ENCODE measurements at places on chromosomes 7 and 10.

- DNase-seq: no peak
These were observed 350.3 kb upstream of the TEX47 start for GRCh38 chr7:89145801-89146200.

GRCh38 chr7:45923818-45924217 is 2.7 kb upstream of the IGFBP3 start:
- no peak for DNase-seq

DNA sequence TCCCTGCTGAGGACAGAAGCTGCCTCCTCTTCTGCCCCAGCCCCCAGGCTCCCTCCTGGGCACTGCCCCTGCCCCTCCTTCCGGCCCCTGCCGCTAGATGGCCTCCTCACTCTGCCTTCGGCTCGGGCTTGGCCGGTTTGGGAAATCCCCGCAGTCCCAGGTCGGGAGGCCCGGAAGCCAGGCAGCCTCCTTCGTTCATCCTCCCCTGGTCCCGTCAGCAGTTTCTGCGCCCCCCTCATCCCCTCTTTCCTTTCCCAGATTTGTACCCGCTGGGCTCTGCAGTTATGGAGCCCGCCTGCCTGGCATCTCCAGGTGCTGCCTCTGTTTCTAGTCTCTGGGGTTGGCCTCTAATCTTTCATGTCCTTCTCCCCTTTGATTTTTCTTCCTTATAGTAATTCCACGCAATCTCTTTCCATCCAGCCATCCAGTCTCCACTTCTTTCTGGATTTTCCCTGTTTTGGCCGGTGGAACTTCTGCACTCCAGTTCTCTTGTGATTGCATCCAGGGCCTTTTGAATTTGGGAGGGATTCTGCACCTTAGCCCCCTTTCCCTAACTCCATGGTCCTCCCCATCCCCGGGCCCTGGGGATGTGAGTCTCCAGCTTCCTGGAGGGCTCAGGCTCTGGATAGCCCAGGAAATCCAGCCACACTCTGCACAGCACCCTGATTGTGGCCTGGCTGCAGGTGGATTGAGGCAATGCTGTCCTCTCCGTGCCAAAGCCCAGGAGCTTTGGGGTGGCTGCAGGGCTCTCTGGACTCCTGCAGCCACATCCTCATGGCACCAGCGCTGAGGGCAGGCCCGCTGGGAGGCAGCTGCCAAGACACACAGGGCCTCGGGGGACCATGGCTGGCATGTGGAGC is 3.3 kb upstream of the SHH start:
- DNase-seq: no peak

- DNase-seq: no peak
These were observed 102.3 kb downstream of the MKX start for GRCh38 chr10:27643301-27643700.

DNA sequence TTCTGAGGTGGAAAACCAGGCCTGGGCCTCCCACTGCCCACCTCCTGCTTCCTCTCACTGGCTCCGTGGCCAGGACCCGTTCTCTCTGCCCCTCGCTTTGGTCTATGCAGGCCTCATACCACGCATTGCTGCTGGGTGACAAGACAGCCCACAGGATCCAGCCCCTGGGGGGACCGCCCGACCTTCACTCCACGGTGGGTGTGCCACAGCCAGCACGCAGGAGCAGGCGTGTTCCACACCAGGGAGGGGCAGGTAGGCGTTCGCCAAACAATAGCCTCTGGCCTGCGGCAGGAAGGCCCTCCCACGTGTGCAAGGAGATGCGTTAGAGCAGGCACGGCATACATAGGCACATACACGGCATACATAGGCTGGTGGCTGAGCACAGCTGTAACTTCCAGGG is 233.4 kb downstream of the WDR37 start:
- no peak for DNase-seq

DNA sequence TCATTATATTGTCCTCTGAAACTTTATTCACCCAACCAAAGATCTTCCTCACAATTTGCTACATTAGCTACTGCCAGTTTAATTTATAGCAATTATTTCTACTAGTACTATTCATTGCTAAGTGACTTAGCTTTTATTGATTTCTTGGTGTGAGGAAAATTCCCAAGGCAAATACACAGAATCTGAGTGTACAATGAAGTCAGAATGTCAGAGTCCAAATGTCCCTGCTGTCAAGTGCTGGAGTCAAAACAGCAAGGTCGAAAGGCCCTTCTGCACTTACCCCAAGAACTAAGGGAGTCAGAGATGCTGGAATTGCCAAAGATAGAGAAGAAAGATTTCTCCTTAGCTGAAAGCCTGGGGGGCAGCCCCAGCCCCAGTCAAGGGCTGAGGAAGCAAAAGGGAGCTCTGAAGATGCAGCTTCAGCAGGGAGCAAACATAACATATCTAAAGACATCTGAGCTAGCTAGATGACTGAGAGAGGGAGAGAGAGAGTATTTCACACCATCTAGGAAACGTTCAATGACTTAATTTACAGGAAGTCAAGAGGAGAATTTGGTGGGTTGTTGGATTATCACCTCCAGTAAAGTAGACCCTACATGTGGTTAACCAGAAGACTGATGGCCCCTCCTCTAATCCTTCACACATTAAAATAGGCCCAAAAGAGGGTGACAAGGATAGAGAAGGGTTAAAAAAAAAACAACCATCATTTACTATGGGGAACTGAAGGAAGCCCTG is 36.6 kb upstream of the SAMD8 start:
- no peak for DNase-seq

DNA sequence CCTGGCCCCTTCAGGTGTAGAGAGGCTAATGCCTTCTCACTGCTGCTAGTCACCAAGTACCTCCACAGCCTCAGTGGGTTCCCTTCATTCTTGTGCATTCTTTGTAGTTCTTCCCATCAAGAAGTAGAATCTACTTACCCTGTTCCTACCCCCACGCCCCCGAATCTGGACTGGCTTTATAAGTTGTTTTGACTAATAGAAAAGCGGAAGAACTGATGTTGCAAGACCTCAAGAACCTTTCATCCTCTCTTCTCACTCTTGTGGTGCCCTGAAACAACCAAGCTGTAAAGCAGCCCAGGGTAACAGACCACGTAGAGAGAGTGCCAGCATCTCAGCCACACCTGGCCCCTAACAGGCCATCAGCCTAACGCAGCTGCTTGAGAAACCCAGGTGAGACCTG is 23.2 kb upstream of the LAMB1 start:
- DNase-seq: no peak

Data from AG04449 (cell line).